ENCODE measurements at places on chromosomes 13 and 19.
A peak's percentile ranks its signal among the peaks of the same experiment; 100 is the strongest.

DNA sequence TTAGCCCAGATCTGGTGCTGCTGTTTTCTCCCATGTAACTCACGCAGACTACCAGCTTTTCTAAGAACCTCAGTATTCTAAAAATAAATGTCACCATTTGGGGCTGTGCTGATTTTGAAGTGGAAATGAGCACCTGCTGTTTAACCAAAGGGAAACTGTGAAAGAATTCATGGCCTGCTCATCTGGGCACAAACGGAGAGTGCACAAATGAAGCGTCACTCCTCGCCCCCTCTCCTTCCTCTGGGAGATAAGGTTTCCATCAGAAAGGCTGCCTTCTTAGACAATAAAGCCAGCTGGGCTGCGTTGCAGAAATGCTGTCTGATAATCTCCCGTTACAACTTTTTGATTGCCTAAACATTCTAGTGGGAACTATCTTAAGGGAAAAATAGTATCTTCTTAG, 73.7 kb upstream of the SLC15A1 start:
- DNase-seq: no peak

DNA sequence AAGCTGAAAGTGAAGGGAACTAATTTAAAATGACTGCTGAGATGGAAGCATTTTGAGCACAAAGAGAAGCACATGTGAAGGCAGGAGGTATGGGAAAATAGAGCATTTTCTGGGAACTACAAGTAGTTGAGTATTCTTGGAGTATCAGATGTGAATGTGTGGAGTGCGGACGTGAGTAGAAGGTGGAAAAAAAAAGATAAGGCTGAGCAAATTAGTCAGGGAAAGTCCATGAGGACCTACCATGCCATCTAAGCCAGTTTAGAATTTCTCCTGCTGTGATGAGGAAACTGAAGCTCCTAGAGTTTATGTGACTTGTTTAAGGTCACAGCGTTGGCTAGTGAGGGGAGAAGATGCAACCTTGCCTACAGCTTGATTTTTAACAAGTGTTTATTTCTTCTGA, 578.1 kb upstream of the MIR17HG start:
- DNase-seq: no peak

GRCh38 chr13:26604784-26605545, 47.5 kb downstream of the WASF3 start:
- no peak for DNase-seq

DNA sequence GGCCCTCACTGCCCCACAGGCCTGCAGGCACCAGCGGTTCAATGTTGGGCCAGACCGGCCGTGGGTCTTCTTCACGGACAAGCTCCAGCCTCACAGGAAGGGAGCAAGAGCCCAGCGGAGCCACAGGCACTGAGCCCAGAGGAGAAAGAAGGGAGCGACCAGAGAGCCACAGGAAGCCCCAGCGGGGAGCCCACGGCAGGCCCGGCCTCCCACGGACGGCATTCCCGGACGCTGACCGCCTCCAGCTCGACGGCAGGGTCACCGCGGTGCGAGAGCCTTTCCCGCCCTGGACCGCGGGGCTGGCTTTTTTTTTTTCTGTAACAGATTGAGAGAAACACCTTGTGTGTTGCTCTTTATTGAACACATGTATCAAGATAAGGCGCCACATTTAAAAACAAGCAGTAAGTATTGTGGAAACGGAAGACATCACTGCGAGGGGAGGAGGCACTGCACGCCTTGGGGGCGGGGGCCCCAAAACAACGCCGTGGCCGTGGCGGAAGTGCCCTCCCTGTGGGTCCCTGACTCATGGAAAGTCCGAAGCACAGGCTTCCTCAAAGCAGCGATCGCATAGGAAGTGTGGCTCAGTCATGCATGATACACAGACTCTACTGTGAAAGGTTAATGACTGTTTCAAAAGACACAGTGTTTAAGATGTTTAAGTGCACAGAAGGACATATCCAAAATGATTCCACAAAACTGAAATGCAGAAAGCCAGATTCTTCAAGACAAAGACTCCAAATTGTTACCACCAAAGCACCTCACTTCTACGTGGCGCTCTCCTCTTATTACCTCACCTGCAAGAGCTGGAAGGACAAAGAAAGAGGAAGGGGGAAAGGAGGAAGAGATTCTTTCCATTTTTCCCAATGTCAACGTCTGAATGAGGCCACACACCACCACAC, 3.5 kb downstream of the RASA3 start:
- peak; percentile 74 for DNase-seq

DNA sequence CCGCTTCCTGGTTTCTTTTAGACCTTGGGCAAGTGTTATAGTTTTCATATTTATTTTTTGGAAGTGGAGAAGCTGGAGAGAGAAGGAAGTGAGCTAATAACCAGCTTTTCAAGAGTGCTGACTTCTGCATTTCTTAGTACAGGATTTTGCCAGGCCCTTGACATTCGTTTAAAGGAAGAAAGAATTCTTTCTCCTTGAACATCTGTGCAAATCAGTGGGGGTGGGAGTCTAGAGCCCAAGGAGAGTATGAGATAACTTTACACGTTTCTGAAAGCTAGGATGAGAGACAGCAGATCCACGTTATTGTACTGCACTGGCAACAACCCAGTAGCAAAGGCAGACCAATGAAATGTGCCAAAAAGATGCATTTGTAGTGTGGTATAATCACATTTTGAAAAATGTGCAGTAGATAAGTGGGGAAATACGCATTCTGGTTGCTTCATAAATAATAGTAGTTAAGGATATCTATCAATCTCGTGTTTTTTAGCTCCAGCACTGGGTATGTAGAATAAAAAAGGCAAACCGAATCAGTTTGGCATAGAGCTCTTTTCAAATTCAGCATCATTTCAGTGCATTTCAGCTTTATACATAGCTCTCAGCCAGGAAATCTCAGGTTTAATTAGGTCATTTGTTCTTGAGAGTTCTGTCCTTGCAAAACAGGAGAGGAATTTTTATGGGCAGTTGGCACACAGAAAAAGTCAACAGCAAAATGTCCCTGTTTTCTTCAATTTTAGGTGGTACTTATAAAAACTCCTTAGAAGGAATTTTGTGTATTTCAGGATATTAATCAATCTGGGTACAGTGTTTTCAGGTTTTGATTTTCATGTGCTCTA, 4.3 kb downstream of the RNF113B start:
- DNase-seq: no peak

DNA sequence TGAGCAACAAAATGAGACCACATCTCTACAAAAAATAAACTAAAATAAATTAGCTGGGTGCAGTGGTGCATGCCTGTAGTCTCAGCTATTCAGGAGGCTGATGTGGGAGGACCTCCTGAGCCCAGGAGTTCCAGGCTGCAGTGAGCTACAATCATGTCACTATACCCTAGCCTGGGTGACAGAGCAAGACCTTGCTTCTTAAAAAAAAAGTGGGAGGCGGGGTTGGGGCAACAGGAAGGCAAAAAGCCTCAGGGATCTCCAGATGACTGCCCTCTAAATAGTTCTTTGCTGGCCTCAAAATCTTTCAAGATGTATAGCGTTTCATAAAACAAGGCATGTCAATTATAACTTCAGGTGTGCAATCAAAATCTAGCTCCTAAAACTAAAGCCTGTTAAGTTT, 18.5 kb downstream of the CEACAM8 start:
- no peak for DNase-seq

- DNase-seq: no peak
Observed at GRCh38 chr19:49120325-49120683, 960 bp downstream of the PPFIA3 start.

- DNase-seq: no peak
Observed at GRCh38 chr19:32475141-32476031, 69.8 kb downstream of the DPY19L3 start.

DNA sequence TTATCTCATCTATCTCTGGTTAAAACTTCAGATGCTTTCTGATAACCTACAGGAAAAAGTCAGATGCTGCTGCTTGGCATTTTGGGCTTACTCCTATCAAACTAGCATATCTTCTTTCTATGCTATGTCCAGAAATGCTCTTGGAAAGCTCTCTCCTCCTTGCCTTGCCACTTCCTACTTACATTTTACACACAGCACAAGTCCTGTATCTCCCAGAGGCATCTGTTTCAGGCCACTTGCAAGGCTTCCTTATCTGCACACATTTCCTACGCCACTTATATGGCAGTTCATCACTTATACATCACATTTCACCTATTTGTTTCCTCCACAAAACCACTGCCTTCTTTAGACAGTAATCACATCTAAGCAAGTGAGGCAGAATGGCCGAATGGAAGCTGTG, 220.3 kb downstream of the DNAJC15 start:
- no peak for DNase-seq

DNA sequence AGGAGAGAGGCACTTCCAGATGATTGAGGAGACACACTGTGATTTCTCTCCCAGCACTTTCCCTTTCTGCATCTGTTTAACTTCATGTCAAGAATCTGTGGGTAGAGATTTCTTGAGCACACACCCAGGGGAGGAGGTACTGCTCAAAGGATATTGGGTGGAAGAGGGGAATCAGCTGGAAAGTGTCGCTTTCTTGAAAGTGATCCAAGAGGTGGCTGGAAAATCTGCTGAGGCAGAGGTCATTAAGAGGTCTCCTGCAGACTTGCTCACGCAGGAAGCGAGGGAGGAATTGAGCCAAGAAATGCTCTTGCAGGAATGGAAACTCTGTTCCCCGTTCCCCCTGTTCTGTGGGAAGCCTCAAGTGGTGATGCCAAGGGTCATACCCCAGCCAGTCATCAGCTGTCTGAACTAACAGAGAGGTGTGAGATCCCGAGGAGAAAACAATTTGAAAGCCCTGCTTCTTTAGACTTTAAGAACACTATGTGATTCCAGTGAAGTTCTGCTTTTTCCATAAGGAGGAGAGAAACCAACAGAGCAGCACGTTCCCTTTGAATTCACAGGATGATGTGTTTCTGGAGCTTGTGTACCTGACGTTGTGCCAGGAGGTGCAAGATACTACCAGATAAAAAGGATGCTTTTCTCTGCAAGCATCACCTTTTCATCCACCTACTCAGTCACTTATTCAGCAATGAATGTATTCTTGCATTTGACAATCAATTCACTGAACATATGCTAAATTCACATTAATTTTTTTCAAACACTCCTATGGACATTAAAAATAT, 163.4 kb upstream of the GPR12 start:
- no peak for DNase-seq

- DNase-seq: no peak
Observed at GRCh38 chr13:62910541-62911060, 1495.0 kb upstream of the PCDH20 start.
